ENCODE measurements at places on chromosomes 5 and 9. TPM values are rescaled to one million over a fixed set of nuclear protein-coding genes. Genes with fewer than 3 reads are reported as not detected.

- H3K4me3 ChIP-seq, result no peak overlapping the region
- peaks cover 8% of the 10 kb centered on the region for H3K4me1 ChIP-seq
- peak overlapping the region; percentile 60 for H3K27ac ChIP-seq
These were observed 138.4 kb downstream of the C9orf152 start for GRCh38 chr9:110069326-110070248.

- no peak overlapping the region for H3K4me3 ChIP-seq
- H3K27ac ChIP-seq, result no peak overlapping the region
- H3K27me3 ChIP-seq, result no peaks in the 10 kb centered on the region
These were observed 57.9 kb upstream of the RNF38 start for GRCh38 chr9:36457836-36458429.

PCDHB12 gene
- 20.5 TPM for total RNA-seq

DNA sequence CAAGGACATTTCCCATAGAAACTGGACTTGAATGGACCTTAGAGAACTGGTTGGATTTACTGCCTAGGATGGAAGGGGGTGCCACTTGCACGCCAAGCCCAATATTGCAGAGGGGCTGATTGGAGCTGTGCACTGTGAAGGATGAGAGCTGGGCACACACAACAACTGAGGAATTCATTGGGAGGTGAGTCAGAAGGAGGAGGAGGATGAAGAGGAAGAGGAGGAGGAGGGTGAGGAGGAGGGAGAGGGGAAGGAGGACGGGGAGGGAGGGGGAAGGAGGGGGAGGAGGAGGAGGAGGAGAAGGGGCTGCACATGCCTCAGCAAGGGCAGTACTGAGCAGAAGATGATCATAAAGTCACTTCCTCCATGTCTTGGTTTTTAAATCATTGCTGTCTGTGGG, 5.7 kb upstream of the ICE1 start:
- H3K27me3 ChIP-seq, result no peaks in the 10 kb centered on the region
- DNase-seq, result no peak
- H3K27ac ChIP-seq, result no peak overlapping the region
- H3K4me3 ChIP-seq, result no peak overlapping the region

ANKRA2 gene
- 99.9 TPM for total RNA-seq
